Smooth muscle cell of trachea (primary cell): ENCODE measurements at places on chromosomes 7 and 10. TPM values are rescaled to one million over a fixed set of nuclear protein-coding genes. Genes with fewer than 3 reads are reported as not detected.

Gene TRIM50
- not detected in 2 replicates for total RNA-seq

Gene WBP1L
- 54.1 and 73.6 TPM in 2 replicates for total RNA-seq

Gene RTKN2
- total RNA-seq = 0.33 and 1.3 TPM in 2 replicates

Gene CXCL12
- total RNA-seq = 42.0 and 133 TPM in 2 replicates

Gene RINT1
- total RNA-seq = 19.7 and 24.7 TPM in 2 replicates

Gene OR6B1
- total RNA-seq = not detected in 2 replicates

Gene COL13A1
- 17.2 and 21.5 TPM in 2 replicates for total RNA-seq

Gene PLCE1
- total RNA-seq = 2.3 and 3.5 TPM in 2 replicates

Gene SLC26A3
- not detected in 2 replicates for total RNA-seq

Gene CNTNAP2
- 0.15 TPM in 1 of 2 replicates, not detected in the other for total RNA-seq

Gene PALD1
- total RNA-seq = 0.66 and 0.73 TPM in 2 replicates

Gene NKX2-3
- total RNA-seq = not detected in 2 replicates

Gene PARD3
- total RNA-seq = 36.8 and 44.8 TPM in 2 replicates

Gene DMBT1
- under 0.01 TPM in 2 replicates for total RNA-seq

Gene NUDT13
- 1.2 and 2.5 TPM in 2 replicates for total RNA-seq

Gene NRG3
- total RNA-seq = under 0.01 TPM in 1 of 2 replicates, not detected in the other

Gene BAG3
- total RNA-seq = 12.9 and 17.0 TPM in 2 replicates

Gene SDK1
- total RNA-seq = 1.5 and 22.8 TPM in 2 replicates

Gene SPDYE5
- total RNA-seq = not detected in 2 replicates

Gene AOAH
- total RNA-seq = not detected in 2 replicates

Gene SFRP5
- not detected in 2 replicates for total RNA-seq

Gene GJD4
- not detected in 2 replicates for total RNA-seq

Gene TMEM130
- 0.44 and 1.7 TPM in 2 replicates for total RNA-seq

Gene IFIT1
- 34.9 and 42.3 TPM in 2 replicates for total RNA-seq

Gene GPR15LG
- not detected in 2 replicates for total RNA-seq

Gene IFT22
- total RNA-seq = 26.2 and 26.8 TPM in 2 replicates

Gene MTERF1
- 8.3 and 14.0 TPM in 2 replicates for total RNA-seq

Gene ZNF117
- total RNA-seq = 5.0 and 6.5 TPM in 2 replicates

Gene FAM241B
- total RNA-seq = 0.29 TPM in 1 of 2 replicates, not detected in the other

Gene TMEM236
- under 0.01 TPM in 2 replicates for total RNA-seq

Gene SGMS1
- total RNA-seq = 74.5 and 91.3 TPM in 2 replicates

Gene NT5C2
- total RNA-seq = 54.1 and 62.8 TPM in 2 replicates

Gene C7orf33
- not detected in 2 replicates for total RNA-seq

Gene TAS2R4
- 0.58 and 1.7 TPM in 2 replicates for total RNA-seq

Gene CYP26C1
- total RNA-seq = under 0.01 TPM in 1 of 2 replicates, not detected in the other

Gene ZNF479
- not detected in 2 replicates for total RNA-seq

Gene TMEM26
- total RNA-seq = 1.7 and 2.8 TPM in 2 replicates

Gene EBLN1
- not detected in 2 replicates for total RNA-seq

Gene SEMA3A
- 80.4 and 117 TPM in 2 replicates for total RNA-seq

Gene NEUROD6
- total RNA-seq = not detected in 2 replicates
